ENCODE measurements at places on chromosomes 12 and 14.

DNA sequence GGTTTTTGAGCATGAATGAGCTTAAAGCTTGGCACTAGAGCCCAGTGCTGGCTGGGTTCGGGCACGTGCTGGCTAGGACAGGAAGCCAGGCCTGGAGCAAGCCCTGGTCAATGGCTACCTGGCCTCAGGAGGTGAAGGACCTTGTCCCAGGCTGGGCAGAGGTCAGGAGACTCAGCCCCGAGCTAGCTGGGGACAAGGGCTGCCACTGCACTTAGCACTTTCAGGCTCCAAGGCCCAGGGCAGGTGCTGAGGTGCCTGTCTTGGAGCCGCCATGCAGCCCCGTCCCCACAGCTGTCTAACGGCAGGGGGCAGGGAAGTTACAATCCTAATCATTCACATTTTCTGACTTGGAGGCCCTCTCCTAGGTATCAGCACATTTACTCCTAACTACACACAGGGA is 4.3 kb upstream of the AQP6 start:
- DNase-seq = no peak

DNA sequence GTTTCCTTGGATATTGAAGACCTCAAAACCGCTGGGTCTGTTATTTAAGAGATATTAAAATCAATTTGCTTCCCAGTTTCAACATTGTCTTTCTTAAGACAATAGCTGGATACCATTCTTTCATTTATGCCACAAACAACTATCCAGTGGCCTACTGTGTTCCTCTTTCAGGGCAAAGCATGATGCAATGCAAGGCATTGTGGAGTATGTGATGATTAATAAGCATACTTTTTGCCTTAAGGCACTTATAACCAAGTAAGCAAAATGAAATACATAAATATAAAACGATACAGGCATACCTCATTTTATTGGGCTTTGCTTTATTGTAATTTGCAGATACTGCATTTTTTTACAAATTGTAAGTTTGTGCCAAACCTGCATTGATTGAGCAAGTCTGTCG is 45.5 kb downstream of the SCN8A start:
- no peak for DNase-seq

- no peak for DNase-seq
These were observed 21.3 kb upstream of the PAPLN start for GRCh38 chr14:73216030-73216429.

DNA sequence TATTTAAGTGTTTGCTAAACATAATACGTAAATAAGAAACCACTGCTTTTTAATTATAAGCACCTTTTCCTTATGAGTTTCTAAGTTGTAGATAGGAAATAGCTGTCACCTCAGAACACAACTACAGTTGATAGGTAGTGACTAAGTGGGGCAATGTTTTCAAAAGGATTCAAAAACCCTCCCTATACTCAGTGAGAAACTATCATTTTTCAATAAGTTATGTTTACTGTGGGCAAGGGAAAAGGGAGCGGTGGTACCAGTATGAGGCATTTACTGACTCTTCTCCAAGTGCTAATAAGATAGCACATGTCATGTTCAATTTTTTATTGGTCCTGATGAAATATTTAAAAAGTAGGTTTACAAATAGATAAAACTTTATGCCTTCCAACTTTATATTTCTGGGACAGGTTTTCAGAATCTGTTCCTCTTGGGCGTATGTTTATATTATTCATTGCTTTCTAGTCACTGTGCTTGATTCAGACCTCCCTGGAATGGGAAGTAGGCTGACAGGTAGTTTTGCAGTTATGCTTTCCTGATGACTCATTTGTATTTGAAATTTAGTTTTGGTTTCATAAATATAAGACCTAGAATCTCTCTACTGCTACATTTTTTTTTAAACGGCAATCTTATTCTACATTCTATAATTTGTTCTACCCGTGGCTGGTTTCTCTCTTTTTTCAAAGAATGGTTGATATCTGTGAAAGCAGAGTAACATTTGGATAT is 153.1 kb downstream of the TMEM117 start:
- DNase-seq = no peak
